ENCODE measurements at places on chromosomes 7 and 10.

- no peak for DNase-seq
Observed at GRCh38 chr7:4819560-4820404, 42.0 kb downstream of the PAPOLB start.

DNA sequence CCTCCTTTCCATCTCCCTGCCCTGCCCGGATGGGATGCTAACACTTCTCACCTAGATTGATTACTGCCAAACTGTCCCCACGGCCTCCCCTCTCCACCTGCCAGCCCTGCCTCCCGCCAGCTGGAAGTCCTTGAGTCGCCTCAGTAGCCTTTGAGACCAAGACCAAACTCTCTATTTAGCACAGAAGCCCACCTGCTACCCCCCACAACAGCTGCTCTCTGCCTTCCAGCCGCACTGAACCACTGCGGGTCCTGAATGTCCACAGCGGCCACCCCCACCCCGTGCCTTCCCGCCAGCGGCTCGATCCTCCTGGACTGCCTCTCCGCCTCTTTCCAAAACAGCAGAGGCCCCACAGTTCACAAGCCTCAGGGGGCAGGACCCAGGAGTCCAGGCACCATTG, 39.0 kb downstream of the FKBP6 start:
- DNase-seq: no peak

DNA sequence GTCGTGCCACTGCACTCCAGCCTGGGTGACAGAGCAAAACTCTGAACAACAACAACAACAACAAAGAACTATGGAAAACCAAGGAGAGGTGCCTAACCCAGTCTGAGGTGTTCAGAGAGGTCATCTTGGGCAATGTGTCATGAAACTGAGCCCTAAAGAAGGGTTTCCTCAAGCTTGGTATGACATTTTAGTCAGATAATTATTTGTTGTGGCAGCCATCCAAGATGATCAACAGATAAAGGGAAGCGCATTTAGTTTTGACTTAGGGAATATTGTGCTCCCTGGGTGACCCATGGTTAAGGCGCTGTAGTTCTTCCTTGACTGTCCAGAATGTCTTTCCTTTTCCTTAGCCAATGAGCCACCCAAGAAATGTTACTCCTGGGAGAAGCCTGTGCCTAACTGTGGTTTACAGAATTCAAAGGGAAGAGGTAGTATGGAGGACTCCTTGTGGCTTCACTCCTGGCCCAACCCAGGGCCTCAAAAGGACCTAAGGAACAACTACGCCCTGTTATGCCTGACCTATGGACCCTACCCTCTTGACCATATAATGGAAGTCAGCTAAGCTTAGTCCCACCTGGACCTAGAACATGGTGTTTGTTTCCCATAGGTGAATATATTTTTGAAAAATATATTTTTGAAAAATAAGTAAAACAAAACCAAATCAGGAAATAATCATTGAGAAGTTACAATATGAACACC, 42.4 kb downstream of the TPST1 start:
- DNase-seq: no peak

DNA sequence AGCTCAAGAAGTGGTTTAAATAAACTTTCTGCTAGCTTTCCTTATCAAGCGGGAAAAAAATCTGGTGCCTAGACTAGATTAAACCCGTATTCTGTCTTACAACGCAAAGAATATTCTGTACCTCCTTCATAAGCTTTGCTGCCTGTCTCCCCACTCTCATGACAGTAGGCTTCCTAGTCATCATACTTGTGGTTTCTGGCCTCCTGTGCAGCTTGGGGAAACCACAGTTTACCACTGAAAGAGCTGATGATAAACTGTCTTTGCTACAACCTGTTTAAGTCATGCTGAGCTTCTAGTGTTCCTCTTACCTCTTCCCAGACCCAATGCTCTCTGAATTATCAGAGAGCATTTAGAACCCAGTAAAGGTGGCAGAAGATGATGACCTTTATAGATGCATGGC, 55.0 kb downstream of the PODXL start:
- DNase-seq: no peak

- DNase-seq: no peak
Observed at GRCh38 chr10:85147346-85148250, 819.2 kb downstream of the CCSER2 start.

DNA sequence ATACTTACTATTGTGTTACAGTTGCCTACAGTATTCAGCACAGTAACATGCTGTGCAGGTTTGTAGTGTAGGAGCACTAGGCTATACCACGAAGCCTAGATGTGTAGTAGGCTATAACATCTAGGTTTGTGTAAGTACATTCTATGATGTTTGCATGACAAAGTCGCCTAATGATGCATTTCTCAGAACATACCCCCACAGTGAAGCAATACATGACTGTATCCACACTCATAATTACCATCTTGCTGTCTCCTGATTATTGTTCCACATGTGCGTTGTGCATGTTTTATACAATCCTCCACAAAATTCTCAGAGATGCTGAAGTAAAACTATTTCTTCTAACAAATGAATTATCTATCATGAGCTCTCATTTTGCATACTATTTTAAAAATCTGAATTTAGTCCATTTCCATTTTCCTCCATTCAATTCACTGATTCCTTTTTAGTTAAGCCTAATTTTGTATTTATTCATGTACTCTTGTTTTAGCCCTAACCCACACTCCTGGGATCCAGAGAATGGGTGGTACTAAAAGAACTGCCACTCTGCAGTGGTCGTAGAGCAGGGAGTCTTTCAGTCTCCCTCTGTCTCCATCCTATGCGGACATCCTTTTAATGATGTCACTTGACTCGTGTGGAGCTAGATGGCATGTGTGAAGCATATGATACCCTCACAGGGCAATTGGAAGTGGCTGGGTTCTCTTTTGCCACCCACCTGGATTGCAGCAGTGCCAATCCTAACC, 67.6 kb upstream of the CAV2 start:
- no peak for DNase-seq

- no peak for DNase-seq
Observed at GRCh38 chr7:95395755-95396135, 430 bp downstream of the PON3 start.

DNA sequence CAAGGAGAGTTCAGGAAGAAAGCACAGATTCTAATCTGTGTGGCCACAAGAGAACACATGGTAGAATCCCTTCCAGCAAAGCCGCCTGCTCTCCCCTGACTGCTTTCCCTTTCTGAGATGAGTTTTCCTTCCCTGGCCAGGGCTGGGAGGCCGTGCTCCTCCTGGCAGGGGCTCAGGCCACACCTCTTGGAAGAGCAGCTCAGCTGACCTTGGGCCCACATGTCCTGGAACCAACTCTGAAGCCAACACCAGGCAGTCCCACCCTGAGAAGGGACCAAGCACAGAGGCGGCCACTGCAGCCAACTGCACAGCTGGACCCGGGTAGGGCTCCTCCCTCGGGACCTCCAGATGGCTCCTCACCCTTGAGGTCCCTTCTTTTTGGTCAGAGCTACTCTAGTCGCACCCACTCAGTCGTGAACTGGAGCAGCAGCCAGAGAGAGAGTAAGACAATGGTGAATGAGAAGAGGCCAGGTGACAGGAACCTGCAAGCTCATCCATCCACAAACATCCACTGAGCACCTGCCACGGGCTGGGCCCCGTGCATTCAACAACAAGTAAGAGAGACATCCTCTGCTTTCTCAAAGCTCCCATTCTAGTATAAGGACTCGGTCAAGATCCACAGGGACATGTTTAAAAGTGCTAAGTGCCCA, 40.3 kb downstream of the FAM53B start:
- no peak for DNase-seq

GRCh38 chr7:57198801-57199200, 66.6 kb upstream of the ZNF479 start:
- DNase-seq: peak; percentile 14

DNA sequence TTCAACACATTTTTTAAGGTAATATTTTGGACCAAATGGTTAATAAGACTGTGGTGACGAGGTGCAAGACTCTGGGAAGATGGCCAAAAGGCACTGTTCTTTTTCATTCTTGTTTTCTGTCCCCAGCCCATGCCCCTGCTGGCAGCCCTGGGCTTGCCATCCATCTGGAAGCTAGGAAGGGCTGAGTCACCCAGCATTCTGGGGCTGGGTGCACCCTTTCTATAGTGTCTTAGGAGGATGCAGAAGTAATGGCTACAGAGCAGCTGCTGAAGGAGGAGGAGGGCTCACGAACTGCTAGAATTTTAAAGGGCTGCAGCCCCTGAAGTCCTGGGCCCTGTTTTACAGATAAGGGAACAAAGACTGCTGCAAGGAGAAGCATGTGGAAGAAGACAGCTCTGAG, 42.8 kb upstream of the ZNF32 start:
- DNase-seq: no peak

Measured in RWPE2 (cell line).